ENCODE measurements at places on chromosomes 4 and X.

DNA sequence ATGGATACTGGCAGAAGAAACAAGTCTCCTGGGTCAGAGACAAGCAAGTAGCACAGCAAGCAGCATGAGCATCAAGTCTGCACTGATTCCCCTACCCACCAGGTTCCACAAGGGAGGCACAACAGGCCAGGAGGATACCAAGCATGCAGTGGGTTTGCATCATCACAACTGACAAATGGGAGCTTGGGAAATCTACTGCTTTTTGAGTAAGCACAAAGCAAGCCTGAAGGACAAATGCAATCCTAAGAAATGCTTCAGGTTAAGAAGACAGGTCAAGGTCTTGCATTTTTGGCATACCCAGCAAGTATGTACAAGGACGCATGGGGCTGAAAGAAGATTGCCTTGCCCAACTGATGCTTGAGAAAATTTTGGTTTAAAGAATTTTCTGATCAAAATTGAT, 279.6 kb downstream of the PDGFC start:
- no peak for DNase-seq

DNA sequence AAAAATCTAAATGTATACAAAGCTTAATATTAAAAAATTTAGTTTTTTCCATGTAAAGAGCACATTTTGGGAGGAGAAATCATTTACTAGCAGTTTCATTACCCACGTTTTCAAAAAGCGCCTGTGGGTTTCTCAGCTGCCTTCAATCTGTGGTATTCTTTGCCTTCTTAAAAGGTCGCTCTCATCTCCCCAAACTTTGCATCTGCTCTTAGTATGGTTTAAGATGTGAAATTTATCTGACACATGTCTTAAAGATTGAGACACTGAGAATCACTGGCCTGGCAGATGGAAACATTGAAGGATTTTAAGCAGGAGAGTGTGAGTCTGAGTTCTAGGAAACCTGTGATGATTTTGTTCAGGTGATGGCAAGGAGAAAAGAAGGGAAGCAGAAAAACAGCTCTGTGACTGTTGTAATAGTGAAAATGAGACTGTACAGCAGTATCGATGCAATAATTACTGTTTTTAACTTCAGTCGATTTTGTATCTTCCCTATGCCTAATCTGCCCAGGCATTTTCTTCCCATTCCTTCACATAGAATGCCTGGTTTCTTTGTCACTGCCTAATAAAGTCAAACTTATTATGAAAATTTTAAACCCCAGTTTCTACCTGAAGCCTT, 75.9 kb downstream of the PAQR3 start:
- DNase-seq: no peak

GRCh38 chrX:57651169-57651919, 28.7 kb downstream of the NLRP2B start:
- no peak for DNase-seq

GRCh38 chr4:11604821-11605220, 176.1 kb upstream of the HS3ST1 start:
- no peak for DNase-seq

- no peak for DNase-seq
Measured at GRCh38 chr4:141513866-141514265, 122.5 kb upstream of the IL15 start.

DNA sequence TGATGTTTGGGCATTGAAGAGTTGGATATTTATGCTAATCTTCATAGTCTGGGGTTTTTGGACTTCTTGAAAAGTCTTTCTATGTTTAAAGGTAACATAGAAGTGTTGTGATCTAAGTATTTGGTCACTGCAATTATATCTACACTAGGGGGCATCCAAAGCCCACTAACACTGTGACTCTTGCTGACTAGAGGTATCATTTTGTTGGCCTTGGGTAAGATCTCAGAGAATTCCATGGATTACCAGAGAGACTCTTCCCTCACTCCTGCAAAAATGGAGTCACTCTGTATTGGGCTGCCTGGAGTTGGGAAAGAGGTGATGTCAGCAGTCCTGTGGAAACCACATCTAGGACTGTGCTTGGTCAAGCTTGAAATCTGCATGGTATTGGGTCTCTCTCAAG, 1077.6 kb downstream of the FAM133A start:
- DNase-seq: no peak

DNA sequence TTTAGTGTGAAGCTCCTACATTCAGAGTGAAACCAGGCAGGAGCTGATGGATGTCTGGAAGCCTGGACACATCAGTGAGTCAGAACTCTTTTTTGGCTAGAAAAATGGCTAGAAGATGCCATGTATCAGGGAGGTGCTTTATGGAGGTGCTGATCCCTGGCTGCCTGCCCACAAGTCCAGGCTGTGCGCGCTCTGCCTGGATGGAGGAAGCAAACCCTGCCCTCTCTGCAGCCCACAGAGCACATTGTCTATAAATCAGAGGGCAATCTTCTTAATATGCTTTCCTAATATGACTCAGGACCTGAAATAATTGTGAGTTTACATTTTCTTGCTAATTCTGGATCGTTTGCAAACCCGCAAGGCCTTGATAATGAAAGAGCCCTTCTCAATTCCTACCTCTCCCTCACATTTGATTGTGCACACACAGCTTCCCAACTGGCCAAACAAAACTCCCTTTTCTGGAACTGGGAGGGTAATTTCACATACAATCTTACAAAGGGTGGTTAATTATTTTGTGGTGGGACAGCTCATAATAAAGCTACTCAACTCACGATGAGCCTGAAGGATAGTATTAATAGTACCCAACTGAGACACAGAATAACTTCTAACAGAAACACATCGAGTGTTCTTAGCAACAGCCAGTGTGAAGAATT, 11.7 kb downstream of the MFAP3L start:
- no peak for DNase-seq

- DNase-seq: no peak
Measured at GRCh38 chr4:88746206-88746605, 48.6 kb upstream of the NAP1L5 start.

DNA sequence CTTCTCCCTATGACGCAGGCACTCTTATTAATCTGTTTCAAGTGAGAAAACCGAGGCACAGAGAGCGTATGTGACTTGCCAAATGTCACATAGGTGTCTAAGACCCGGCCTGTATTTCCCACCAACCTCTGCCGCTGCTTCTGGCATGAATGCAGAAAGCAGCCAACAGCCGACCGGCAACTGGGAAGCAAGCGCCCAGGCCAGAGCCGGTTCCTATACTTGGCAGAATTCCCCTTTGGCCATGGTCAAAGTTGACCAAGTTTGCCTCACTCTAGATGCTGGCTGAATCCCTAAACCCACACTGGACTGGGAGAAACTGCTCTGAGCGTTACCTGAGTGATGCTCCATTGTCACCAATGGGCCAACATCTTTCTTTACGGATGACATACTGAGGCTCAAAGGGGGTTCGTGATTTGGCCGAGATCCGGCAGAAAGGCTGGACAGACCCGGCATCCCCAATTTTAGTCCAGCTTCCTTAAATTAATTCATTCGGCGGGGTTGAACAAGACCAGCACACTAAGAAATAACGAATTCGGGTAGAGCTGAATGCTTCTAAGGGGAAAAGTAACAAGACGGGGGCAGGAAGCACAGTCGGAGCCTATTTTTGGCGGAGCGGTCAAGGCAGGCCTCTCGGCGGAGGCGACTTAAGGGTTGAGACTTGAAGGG, 11.2 kb downstream of the MSX1 start:
- DNase-seq: no peak

GRCh38 chr4:110414561-110414920, 61.4 kb upstream of the ENPEP start:
- no peak for DNase-seq

DNA sequence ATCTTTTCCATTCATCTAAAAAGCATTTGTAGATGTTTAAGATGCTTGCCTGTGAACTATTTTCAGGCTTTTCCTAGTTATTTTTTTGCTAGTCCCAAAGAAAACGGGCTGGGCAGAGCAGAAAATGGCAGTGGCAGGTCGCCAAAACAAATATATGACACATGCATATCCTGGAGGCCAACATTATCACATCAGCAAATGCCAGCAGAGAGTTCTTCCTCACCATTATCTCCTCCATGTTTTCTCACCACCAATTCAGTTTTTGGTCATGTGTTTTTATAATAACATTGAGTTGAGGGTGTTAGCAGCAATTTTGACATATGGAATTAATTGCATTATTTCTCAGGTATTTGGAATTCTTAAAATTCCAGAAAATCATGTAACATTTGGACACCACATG, 97.9 kb upstream of the EOLA2 start:
- DNase-seq: no peak

- DNase-seq: no peak
Measured at GRCh38 chr4:150235808-150236271, 157.6 kb downstream of the DCLK2 start.

GRCh38 chr4:3780347-3781171, 14.4 kb downstream of the ADRA2C start:
- no peak for DNase-seq

- DNase-seq: no peak
Measured at GRCh38 chr4:125838202-125838601, 523.4 kb downstream of the FAT4 start.

DNA sequence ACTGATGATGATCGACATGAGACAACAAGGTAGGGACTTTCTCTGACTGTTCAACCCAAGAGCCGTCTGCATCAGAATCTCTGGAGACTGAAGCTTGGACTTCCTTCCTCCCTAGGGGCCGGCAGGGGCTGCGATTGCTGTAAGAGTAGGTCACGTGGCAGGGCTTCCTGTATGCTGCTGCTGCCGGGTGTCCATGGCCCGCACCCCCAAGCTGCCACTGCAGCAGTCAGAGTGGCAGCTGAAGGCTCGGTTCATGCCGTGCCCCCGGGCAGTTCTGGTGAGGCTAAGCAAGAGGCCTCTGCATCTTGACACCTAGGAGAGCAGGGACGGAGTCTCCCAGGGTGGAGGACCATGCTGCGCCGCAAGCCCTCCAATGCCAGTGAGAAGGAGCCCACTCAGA, at the start of gene SASH3:
TSS of gene SASH3 (plus strand) at position 203 of the 400 bp plus-strand sequence. CDS start at position 352, 149 bp downstream.
- DNase-seq: peak; percentile 58

DNA sequence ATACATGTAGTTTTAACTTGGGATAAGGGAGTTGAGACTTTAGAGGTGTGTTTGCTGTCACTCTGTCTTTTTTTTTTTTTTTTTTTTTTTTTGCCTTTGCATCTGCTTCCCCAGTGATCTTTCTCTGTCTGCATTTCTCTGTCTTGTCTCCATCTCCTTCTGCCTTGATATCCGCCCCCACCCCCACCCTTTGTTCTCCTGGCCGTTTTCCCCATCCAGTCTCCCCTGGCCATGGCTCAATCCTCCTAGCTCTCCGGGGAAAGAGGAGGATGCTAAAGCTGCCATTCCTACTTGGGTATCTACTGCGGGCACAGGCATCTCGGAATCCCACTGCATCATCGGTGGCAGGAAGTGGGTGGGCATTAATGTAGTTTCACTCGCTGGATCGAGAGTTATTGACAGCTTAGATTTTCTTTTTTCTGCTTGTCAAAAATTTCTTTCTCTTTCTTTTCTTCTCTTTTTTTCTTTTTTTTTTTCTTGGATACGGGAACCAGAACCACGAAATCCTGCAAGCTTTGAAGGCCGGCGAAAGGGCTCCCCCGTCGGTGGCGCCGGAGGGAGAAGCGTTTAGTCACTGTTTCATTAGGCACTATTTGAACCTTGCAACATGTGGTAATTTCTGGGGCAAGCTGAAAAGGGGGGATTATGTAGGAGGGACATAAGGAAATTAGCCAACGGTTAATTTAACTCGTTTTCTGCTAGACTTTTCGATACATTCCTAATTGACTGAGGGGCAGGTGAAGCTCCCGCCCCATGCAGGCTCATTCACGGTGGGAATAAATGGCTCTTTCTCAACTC, 8.2 kb downstream of the GSX2 start:
- DNase-seq: no peak

All from effector memory CD4-positive, alpha-beta T cell (primary cell).